ENCODE measurements at places on chromosomes 3 and 15.

GRCh38 chr15:96916750-96917149 lies 586.2 kb downstream of the NR2F2 start:
- DNase-seq = no peak

DNA sequence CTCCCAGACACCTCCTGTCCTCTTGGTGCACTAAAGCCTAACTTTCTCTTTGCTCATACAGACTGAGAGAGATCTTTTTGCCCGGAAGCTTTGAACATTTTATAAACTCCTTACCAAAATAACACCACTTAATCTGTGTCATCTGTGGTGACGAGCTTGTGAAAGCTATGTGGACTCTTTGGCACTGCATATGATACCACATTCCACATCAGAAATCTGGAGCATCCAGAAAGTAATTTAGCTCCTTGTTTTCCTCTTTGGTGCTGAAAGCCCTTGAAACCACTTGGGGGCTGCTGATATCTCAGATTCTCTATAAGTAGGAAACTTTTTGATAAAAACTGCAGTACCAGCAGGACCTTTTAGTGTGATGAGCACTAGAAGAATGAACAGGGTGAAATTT lies 128.3 kb downstream of the ALCAM start:
- DNase-seq = no peak

- no peak for DNase-seq
These were observed 8.5 kb downstream of the UQCC5 start for GRCh38 chr3:52544937-52545336.

- peak; percentile 41 for DNase-seq
These were observed 624 bp downstream of the AKAP13 start for GRCh38 chr15:85380812-85381642.

DNA sequence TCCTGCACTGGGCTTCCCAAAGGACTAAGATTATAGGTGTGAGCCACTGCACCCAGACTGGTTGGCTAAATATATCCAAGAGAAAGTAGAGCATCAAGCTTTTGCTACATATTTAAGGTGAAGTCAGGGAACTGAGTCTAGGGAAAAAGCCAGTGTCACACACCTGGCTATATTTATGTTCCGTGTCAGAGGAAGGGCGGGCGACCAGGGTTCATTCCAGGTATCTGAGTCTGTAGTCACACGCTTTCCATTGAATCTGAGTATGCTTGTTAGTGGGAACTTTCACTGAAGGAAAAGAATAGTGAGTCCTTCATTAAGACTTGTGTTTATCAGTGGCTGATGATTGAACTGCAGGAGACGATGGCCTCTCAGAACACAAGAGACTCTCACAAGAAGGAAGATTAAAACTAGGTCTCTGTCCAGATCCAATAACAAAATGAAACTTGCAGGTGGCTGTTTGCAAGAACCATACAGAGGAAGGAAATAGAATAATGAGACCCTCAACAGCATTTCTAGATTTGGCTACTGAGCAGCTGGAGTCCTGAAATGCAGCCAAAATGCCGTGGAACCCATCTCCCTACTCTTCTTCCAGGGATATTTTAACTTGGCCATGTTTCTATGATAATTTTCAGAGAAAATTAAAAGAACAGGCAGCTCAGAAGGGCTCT lies 276.3 kb downstream of the THSD4 start:
- no peak for DNase-seq

- DNase-seq = no peak
These were observed 109.2 kb downstream of the APBA2 start for GRCh38 chr15:28994831-28995596.
